ENCODE measurements at places on chromosomes 5 and 9.

DNA sequence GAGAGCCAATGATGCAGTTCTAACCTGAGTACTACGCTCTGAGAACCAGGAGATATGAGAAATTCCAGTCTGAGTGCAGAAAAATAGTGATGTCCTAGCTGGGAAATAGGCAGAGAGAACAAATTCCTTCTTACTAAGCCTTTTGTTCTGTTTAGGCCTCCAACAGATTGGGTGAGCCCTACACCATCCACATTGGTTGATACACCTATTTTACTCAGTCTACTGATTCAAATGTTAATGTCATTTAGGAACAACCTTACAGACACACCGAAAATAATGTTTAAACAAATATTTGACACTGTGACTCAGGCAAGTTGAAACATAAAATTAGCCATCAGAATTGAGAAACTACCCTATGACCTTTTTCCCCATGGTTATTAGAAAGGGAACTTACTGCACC, 333.9 kb upstream of the IZUMO3 start:
- H3K4me1 ChIP-seq: no peaks in the 10 kb centered on the region
- H3K36me3 ChIP-seq: no peaks in the 10 kb centered on the region
- no peak overlapping the region for H3K4me3 ChIP-seq
- no peak overlapping the region for H3K27ac ChIP-seq

GRCh38 chr5:139593716-139594319, 32.7 kb downstream of the UBE2D2 start:
- peaks cover 32% of the 10 kb centered on the region for H3K36me3 ChIP-seq
- H3K4me1 ChIP-seq: peaks cover 22% of the 10 kb centered on the region
- H3K27me3 ChIP-seq: no peaks in the 10 kb centered on the region
- H3K4me3 ChIP-seq: no peak overlapping the region
- peak overlapping the region; percentile 38 for H3K27ac ChIP-seq
- DNase-seq: peak; percentile 46

- DNase-seq: no peak
- H3K36me3 ChIP-seq: no peaks in the 10 kb centered on the region
- no peak overlapping the region for H3K27ac ChIP-seq
- no peak overlapping the region for H3K4me3 ChIP-seq
- peaks cover 4% of the 10 kb centered on the region for H3K4me1 ChIP-seq
- no peaks in the 10 kb centered on the region for H3K27me3 ChIP-seq
Measured at GRCh38 chr9:89942643-89943042, 337.8 kb downstream of the GADD45G start.

GRCh38 chr9:110217656-110218099, 9.7 kb upstream of the C9orf152 start:
- H3K27ac ChIP-seq: no peak overlapping the region
- H3K36me3 ChIP-seq: no peaks in the 10 kb centered on the region
- H3K4me1 ChIP-seq: no peaks in the 10 kb centered on the region
- no peaks in the 10 kb centered on the region for H3K27me3 ChIP-seq
- no peak overlapping the region for H3K4me3 ChIP-seq

DNA sequence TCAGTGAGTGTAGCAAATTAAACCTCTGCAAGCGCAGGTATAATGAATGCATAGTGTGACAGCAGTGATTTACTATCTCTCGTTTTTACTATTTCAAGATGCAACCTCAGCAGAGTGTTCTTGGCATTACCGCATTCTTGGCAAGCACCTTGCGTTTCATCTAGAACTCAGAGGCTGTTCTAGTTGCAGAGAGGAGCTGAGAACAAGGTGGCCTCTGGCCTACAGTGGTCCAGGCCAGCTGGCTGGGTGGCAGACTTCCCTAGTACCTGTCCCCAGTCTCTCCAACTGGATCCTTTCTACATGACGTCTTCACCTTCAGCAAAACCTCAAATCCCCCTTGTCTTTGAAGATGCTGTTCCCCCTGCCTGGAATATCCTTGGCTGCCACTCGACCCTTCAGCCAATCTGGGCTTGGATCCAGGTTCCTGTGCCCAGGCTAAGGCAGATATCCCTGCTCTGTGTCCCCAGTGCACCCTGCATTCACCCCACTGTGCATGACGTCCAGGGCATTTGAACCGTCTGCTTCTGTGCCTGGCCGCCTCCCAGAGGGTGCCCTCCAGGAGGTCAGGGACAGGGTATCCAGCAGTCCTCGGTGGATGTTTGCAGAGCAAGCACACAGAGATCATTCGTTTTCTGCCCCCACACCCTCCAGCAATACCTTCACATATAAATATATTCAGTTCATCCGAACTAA, 120.4 kb upstream of the CPEB4 start:
- H3K36me3 ChIP-seq: no peaks in the 10 kb centered on the region
- H3K27me3 ChIP-seq: no peaks in the 10 kb centered on the region
- H3K27ac ChIP-seq: no peak overlapping the region
- DNase-seq: no peak
- no peak overlapping the region for H3K4me3 ChIP-seq

- H3K27ac ChIP-seq: no peak overlapping the region
- no peaks in the 10 kb centered on the region for H3K4me1 ChIP-seq
- no peak overlapping the region for H3K4me3 ChIP-seq
- H3K27me3 ChIP-seq: no peaks in the 10 kb centered on the region
- DNase-seq: no peak
Measured at GRCh38 chr5:94389515-94389899, 228.9 kb downstream of the KIAA0825 start.

GRCh38 chr5:54886866-54887265, 98.5 kb downstream of the ESM1 start:
- no peaks in the 10 kb centered on the region for H3K27me3 ChIP-seq
- peaks cover 19% of the 10 kb centered on the region for H3K4me1 ChIP-seq
- DNase-seq: no peak
- H3K36me3 ChIP-seq: no peaks in the 10 kb centered on the region
- H3K27ac ChIP-seq: no peak overlapping the region
- H3K4me3 ChIP-seq: no peak overlapping the region

DNA sequence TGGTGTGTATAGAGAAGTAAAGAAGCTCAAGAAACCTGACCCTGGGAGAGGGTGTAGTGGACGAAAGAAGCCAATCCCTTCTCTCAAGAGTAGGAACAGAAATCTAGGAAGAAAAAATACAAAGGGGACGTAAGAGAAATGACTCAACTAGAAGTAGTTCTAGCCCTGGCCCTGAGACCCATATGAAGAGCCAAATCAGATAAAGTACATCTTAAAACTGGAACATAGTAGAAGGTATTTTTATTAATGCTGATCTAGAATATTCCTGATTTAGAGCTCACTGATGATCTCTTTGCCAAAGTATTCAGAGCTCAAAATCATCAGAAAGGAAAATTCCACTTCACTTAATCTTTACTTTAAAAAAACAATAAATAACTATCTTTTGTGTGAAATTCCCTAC, 184.8 kb downstream of the MLLT3 start:
- H3K4me3 ChIP-seq: no peak overlapping the region
- H3K27ac ChIP-seq: no peak overlapping the region
- H3K36me3 ChIP-seq: no peaks in the 10 kb centered on the region
- peaks cover 6% of the 10 kb centered on the region for H3K4me1 ChIP-seq

DNA sequence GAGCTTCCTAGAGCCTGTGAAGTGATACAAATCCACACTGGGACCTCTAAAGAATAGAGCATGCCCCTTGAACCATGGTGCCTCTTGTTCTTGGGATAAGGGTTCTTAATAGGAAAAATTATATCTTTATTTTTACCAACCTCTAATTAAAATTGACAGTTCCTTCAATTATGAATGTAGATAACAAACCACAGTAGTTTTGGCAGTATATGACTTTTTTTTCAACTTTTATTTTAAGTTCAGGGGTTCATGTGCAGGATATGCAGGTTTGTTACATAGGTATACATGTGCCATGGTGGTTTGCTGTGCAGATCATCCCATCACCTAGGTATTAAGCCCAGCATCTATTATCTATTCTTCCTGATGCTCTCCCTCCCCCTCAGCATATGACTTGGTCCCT, 974 bp downstream of the HEMGN start:
- no peak overlapping the region for H3K27ac ChIP-seq
- DNase-seq: no peak
- H3K27me3 ChIP-seq: peaks cover 34% of the 10 kb centered on the region
- no peaks in the 10 kb centered on the region for H3K36me3 ChIP-seq

DNA sequence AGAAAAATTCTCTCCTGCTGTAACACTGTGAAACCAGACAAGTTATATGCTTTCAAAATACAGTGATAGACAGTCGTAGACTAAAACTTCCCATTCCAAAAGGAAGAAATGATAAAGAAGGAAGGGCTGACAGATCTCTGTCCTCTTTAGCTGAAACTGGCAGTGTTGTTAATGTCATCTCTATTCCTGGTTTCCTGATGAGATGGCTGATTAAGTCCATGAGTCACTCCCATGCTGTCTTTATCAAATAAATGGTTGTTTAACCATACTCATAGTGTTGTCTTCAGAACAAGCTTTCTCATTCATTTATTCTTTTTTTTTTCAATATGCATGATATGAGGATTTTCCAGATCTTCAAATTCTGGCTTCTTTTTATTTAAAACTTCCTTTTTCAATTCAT, 952.2 kb upstream of the WWC1 start:
- no peak overlapping the region for H3K4me3 ChIP-seq
- H3K36me3 ChIP-seq: no peaks in the 10 kb centered on the region
- no peaks in the 10 kb centered on the region for H3K4me1 ChIP-seq
- DNase-seq: no peak
- H3K27ac ChIP-seq: no peak overlapping the region
- no peaks in the 10 kb centered on the region for H3K27me3 ChIP-seq

DNA sequence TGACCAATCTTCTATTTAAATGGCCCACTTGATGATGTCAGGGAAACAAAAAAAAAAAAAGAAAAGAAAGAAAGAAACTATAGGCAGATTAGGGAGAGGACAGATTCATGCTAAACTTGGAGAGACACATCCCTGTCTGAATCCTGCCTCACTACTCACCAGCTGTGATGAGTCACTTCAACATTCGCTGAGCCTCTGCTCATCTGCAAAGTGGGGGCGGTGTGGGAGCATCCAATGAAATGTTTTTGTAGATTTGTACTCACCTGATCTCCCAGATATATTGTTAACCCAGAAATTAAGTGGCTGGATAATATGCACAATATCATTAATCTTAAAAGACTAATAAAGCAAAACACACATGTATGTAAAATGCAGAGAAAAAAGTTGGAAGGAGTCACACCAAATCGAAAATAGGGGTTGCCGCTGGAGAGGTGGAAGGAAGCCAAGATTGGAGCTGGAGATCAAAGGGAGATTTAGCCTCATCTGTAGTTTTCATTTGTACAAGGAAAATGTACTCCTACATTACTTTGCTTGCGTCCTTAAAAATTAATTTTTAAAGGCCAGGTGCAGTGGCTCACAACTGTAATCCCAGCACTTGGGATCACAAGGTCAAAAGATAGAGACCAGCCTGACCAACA, 17.0 kb upstream of the ERGIC1 start:
- H3K4me3 ChIP-seq: no peak overlapping the region
- DNase-seq: peak; percentile 69
- H3K27ac ChIP-seq: no peak overlapping the region
- no peaks in the 10 kb centered on the region for H3K36me3 ChIP-seq
- no peaks in the 10 kb centered on the region for H3K27me3 ChIP-seq

- no peaks in the 10 kb centered on the region for H3K4me1 ChIP-seq
- H3K27me3 ChIP-seq: no peaks in the 10 kb centered on the region
- H3K27ac ChIP-seq: no peak overlapping the region
- H3K36me3 ChIP-seq: no peaks in the 10 kb centered on the region
Measured at GRCh38 chr5:4765411-4765810, 374.7 kb upstream of the ADAMTS16 start.

DNA sequence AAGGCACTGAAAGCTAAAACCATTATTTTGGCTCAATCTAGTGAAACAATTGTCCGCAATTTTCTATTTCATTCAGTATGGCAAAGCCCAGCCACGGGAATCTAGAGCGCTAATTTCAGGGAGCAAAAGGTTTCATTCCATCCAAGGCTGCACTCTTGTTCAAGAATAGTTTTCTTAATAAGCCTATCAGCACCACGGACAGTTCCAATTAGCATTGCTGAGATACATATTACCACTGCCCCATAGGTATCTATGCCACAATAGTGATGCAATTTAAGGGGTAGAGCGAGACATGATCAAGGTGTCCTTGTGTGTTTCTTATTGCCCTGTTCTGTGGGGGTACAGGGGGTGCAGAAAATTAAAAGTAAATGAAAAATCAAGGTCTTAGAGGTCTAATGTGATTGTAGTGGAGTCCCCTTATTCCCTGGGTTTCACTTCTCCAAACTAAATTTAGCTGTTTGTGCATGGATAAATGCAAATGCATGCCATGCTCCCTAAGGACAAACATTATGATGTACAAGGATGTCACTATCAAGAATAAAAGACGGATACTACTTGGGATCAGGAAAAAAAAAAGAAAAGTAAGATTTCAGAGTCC, 45.5 kb downstream of the SPOCK1 start:
- no peaks in the 10 kb centered on the region for H3K4me1 ChIP-seq
- H3K27ac ChIP-seq: no peak overlapping the region
- DNase-seq: no peak
- no peaks in the 10 kb centered on the region for H3K36me3 ChIP-seq
- H3K4me3 ChIP-seq: no peak overlapping the region

DNA sequence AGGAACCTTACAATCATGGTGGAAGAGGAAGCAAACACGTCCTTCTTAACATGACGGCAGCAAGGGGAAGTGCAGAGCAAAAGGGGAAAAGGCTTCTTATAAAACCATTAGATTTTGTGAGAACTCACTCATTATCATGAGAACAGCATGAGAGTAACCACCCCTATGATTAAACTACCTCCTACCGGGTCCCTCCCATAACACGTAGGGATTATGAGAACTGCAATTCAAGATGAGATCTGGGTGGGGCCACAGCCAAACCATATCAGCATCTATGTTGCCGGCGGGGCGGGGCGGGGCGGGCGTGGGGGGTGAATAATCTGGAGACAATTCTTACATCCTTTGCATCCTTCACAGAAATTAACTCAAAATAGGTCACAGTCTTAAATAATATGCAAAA, 58.8 kb upstream of the GFPT2 start:
- no peak overlapping the region for H3K27ac ChIP-seq
- no peaks in the 10 kb centered on the region for H3K27me3 ChIP-seq
- no peaks in the 10 kb centered on the region for H3K4me1 ChIP-seq
- no peak overlapping the region for H3K4me3 ChIP-seq

DNA sequence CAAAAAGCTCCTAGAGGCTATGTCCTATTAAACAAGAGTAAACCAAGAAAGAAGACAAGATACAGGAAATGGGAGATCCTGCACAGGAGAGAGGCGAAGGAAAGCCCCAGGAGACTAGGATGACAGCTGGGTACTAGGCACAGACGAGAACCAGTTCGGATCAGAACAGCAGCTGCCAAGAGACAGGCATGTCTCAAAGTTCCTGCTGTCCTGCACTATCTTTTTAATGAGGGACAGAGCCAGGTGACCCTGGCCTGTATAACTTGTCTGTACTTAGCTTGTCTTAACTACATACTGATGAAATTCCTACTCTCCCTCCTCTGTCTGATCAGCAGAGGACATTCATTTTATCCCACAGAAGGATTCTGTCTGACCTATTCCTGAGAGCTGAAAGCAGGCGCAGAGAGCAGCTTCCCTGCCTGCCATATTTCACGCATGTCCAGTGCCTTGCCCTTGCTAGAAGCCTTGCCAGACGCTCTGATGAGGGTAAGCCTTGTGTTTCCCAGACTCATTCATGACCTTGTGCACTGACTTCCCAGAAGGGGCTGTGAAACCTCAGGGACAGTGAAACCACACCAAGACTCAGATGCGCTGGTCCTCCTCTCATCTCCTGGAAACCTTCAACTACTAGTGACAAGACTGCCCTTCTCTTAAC, 24.7 kb downstream of the TSC1 start:
- peaks cover 100% of the 10 kb centered on the region for H3K36me3 ChIP-seq
- H3K27ac ChIP-seq: no peak overlapping the region
- no peak for DNase-seq
- peaks cover 7% of the 10 kb centered on the region for H3K4me1 ChIP-seq

GRCh38 chr9:132327537-132327936, 27.2 kb downstream of the SETX start:
- H3K27ac ChIP-seq: no peak overlapping the region
- peaks cover 88% of the 10 kb centered on the region for H3K36me3 ChIP-seq
- no peaks in the 10 kb centered on the region for H3K27me3 ChIP-seq
- no peak overlapping the region for H3K4me3 ChIP-seq
